Mammary epithelial cell (primary cell): ENCODE measurements at places on chromosomes 13 and 19. TPM values are rescaled to one million over a fixed set of nuclear protein-coding genes. Genes with fewer than 3 reads are reported as not detected.

DNA sequence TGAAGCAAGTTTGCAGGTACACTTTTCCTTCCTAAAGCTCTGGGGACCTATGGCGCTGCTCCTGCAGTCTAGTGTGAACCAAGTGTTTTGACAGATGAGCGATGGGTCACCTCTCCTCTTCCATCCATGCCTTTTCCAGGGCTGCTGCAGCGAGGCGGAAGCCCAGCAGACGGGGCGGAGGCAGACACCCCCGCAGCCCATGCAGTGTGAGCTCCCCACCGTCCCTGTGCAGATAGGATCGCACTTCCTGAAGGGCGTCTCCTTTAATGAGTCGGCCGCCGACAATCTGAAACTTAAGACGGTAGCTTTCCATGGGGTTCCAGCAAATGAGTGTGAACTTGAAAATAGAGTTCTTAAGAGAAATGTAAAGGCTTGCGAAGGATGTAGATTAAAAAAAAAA is 37.1 kb upstream of the GPI start:
- DNase-seq: no peak

DNA sequence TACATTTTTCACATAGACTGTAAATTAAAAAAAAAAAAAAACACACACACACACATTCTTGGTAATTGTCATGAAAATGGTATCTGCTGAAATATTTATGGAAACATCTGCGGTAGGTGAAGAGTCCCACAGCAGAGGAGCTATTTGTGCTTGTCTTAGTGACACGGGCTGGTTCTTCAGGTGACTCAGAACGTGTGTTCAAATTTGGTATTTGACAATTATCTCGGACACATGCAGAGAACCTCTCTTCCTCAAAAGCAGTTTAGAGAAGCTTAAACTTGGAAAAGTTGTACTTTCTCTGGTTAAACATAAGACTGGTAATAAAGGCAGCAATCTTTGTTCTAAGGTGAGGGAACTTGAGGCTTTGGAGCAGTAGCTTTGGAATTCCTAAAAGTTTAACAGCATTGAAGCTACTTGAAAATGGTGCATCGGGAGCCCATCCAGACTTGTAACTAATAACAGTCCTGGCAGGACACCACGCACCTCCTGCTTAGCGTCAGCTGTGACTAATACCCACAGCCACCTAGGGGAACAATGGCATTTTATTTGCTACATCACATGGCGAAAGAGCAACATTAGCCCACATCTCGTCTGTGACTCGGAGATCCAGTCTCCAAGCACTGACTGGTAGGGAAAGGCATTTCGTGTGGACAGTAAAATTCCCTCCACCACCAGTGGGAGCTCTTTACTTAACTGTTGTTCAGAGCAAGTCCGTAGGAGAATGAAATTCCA is 1505.1 kb upstream of the SLC10A2 start:
- peak; percentile 90 for DNase-seq

GRCh38 chr13:28246891-28247290 is 108.5 kb downstream of the PAN3 start:
- DNase-seq: no peak

- DNase-seq: peak; percentile 98
These were observed 85.2 kb upstream of the FAM216B start for GRCh38 chr13:42696191-42696590.

GRCh38 chr13:101127741-101128353 is 288.5 kb downstream of the NALCN start:
- peak; percentile 23 for DNase-seq

- no peak for DNase-seq
These were observed 53.9 kb downstream of the NFIC start for GRCh38 chr19:3420244-3420755.

GRCh38 chr13:73954808-73955207 is 179.4 kb downstream of the KLF12 start:
- no peak for DNase-seq

DNA sequence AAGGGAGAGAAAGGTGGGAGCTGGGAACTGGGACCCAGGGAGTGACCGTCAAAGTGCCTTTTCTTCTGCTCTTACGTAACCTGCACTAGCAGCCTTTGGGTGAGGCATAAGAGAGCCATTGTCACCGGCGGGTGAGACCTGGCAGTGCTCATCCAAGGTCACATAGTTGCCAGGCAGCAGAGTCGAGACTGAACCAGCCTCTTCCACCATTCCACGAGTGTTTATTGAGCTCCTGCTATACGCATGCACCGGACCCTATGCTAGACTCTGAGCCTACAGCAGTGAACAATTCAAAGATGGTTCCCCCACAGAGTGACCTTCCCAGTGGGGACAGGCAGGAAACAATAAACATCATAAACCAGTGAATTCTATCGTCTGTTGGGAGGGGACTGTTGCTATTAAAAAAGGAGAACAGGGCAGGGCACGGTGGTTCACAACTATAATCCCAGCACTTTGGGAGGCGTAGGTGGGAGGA is 18.6 kb upstream of the STRN4 start:
- no peak for DNase-seq

GRCh38 chr13:35473206-35473775 is 3.2 kb downstream of the MAB21L1 start:
- no peak for DNase-seq

- DNase-seq: no peak
These were observed 16.6 kb downstream of the ACTN4 start for GRCh38 chr19:38663957-38664502.

GRCh38 chr13:45398877-45399276 is 19.3 kb downstream of the SLC25A30 start:
- DNase-seq: no peak

GRCh38 chr13:98476538-98476966 is 100.4 kb downstream of the STK24 start:
- DNase-seq: peak; percentile 90

GRCh38 chr19:4534836-4535658 is at the start of gene PLIN5:
Gene PLIN5 (minus strand): TSS chr19:4535224. CDS start chr19:4534074, 1,150 bp downstream.
- no peak for DNase-seq

- DNase-seq: no peak
These were observed 87.9 kb upstream of the POSTN start for GRCh38 chr13:37686501-37686900.

DNA sequence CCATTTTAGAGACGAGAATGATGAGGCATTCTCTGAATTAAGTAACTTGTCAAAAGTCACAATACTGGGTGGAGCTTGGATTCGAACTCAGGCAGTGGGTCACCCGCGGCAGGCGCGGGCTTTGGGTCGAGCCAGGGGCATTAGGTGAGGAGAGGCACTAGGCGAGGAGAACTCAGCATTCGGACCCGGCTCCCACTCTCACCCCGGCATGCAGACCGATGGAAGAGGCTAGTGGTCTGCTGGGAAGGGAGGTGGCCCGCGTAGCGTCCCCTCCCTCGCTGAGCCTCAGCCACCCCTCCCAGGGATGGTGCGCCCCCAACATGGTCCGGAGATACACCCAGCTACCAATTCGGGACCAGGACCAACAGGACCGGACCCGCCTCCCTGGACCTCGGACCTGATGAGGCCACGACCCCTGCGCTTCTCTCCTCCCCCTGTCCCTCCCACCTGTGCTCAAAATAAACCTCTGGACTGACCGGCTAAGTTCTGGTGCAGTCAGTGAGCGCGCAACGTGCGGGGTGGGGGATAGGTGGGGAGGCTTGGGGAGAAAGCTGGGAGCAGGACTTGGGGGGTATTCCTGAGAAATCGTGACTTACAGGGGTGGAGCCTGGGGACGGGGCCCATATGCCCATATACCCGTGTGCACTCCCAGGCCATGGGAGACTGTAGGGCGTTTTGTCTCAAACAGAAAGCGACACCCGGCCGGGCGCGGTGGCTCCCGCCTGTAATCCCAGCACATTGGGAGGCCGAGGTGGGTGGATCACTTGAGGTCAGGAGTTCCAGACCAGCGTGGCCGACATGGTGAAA is 1.3 kb upstream of the SNAPC2 start:
- no peak for DNase-seq

DNA sequence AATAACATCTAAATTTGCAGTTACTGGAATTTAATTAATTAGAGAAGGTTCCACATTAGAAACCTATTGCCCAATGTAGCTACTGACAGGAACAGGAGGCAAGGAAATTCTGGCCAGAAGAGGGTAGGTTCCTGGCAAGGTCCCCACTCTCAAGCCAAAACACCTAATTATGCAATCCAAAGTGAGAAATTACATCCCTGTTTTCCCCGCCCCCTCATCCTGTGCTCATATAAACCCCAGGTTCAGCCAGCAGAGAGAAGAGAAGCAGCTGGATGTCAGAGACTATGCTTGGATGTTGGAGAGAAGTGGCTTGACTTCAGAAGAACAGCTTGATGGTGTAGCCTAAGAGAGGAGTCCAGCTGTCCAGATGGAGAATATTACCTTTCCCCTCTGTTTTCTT is 951.3 kb upstream of the PRR20A start:
- no peak for DNase-seq

GRCh38 chr13:98761126-98761985 is 8.9 kb upstream of the SLC15A1 start:
- peak; percentile 60 for DNase-seq

DNA sequence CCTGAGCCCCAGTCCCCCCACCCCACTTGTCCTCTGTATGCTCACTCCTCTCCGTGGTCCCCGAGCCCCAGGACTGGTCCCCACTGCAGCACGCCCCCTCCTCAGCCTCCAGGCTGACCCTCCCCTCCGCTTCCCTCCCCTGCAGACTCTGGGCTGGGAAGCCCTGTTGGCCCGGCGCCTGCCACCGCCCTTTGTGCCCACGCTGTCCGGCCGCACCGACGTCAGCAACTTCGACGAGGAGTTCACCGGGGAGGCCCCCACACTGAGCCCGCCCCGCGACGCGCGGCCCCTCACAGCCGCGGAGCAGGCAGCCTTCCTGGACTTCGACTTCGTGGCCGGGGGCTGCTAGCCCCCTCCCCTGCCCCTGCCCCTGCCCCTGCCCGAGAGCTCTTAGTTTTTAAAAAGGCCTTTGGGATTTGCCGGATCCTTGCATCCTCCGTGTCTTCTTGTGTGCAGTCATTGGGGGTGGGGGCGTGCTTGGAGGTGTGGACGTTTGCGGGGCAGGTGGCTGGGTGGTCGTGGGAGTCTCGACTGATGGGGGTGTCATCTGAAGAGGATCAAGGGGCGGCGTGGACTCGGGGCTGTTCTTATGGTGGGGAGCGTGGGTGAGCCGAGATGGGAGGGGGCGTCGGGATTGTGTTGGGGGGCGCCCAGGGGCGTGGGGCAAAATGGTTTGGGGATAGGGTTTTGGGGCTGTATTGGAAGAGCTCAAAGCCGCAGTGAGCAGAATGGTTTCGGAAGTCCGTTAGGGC is 3.5 kb downstream of the PTGER1 start:
- no peak for DNase-seq

DNA sequence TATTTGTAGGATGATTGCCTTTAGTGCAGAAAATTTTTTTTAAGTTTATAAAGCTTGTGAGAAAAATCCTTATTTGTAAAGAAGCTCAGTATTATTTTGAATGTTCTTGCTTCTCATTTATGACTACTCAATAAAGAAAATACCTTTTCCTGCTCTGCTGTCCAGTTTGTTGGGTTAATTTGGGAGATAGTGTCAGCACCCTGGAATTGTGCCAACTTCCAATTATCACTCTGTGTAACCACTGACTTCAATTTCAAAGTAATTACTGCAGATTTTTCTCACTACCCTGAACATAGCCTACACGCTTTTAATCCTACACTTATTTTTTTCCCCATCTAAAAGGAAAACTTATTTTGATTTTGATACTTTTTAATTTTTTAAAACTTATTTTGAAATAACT is 93.1 kb downstream of the GGACT start:
- no peak for DNase-seq

GRCh38 chr13:32051156-32051555 is 19.6 kb downstream of the FRY start:
- DNase-seq: no peak

Gene MYH14
- 0.05 TPM for polyA plus RNA-seq

Gene MIPEP
- polyA plus RNA-seq: 27.0 TPM

Gene JAK3
- polyA plus RNA-seq: 0.15 TPM

Gene APC2
- 0.08 TPM for polyA plus RNA-seq

Gene ASF1B
- 43.5 TPM for polyA plus RNA-seq

Gene URAD
- not detected for polyA plus RNA-seq

Gene TGFBR3L
- polyA plus RNA-seq: 0.23 TPM

Gene ZNF681
- polyA plus RNA-seq: 0.19 TPM
